Heart right ventricle (tissue), 16 donors: ENCODE measurements at places on chromosomes 6 and 20. TPM values are rescaled to one million over a fixed set of nuclear protein-coding genes. Genes with fewer than 3 reads are reported as not detected.

GRCh38 chr6:41780551-41781365 lies at the start of gene PRICKLE4:
Gene PRICKLE4, plus strand, starts transcription at chr6:41780782. Its CDS starts 2,692 bp downstream, at chr6:41783474.
- DNase-seq: peak; percentile 73

GRCh38 chr6:154590756-154591155 lies 80.3 kb upstream of the CNKSR3 start:
- DNase-seq: no peak

DNA sequence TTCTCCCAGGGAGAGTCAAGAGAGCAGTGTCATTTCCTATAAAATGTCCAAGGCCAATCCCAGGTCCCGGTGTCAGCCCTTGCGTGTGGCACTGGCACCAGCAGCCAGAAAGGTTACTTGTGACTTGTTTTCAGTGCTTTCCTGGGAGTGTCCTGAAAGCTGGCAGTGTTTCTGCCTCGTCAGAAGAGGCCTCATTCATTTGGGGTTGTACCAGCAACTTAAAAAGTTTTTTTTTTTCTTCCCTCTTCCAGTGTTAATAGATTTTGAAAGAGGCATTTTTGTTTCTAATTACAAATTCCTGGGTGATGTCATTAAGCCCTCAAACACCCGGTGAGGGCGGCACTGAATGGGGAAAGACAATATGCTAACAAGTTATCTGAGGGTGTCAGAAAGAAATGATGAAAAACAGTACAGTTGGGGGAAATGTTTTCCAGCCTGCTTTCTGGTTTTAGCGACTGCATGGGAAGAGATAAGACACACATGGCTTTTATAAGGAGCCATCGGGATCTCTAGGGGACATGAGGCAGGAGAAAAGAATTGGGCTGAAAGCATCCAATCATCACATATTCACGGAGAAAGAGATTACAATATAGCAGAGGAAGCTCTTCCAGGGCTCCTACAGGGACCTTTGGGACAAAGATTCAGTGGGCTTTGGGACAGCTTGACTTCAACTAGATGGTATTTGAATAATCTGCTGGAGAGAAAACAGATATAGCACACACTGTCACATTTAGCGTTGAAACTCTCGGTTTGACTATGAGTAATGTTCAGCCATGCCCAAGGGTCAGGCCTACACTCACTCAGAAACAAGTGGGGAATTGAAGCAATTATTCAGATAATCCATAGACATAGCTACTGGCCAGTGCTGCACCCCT lies 153.0 kb downstream of the BCAS1 start:
- DNase-seq: peak; percentile 44

DNA sequence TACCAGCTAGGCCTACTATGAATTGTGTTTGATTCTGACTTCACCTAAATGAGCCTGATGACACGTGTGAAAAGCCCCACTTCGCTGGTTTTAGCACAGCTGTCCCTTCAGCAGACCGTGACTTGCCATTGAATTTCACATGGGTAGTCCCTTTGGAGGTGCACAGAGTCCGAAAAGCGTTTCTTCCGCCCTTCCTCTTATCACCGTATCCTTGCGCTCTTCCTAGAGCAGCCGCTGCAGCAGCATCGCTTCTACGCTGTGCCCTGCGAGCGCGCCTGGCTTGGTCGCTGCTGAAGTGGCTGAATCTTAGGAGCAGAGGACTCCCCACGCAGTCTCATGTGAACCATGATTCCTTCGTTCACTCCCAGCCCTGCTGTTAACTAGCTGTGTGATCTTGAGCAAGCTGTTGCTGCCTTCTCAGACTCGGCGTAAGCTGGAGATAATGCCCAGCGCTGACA lies 127.0 kb downstream of the PACRG start:
- no peak for DNase-seq

SNPH gene
- 4.8 TPM for polyA plus RNA-seq

CBLN4 gene
- not detected for polyA plus RNA-seq
